ENCODE measurements at places on chromosomes 11 and 22.
A peak's percentile ranks its signal among the peaks of the same experiment; 100 is the strongest.

- no peak for DNase-seq
Observed at GRCh38 chr22:31944700-31945442, 536 bp downstream of the YWHAH start.

GRCh38 chr11:60862171-60862570, 5.2 kb upstream of the ZP1 start:
- DNase-seq, result no peak

DNA sequence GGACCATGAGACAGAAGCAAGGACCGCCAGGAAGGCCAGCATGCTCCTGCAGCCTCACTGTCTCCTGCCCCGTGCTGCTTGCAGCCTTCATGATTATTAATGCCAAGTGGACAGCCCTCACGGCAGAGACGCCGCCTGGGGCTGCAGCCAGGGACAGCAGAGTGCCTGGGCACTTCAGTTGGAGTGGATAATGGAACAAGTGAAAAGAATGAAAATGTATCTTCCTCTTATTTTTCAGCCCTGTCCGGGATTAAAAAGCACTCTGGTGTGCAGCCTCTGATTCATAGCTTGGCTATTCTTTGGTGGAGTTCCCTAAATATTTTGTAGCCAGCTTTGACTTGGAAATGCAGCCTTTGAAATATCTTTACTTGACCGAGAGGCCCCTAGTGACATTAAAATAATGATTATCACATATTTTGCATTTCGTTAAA, 1404.2 kb downstream of the BRD1 start:
- DNase-seq, result no peak

DNA sequence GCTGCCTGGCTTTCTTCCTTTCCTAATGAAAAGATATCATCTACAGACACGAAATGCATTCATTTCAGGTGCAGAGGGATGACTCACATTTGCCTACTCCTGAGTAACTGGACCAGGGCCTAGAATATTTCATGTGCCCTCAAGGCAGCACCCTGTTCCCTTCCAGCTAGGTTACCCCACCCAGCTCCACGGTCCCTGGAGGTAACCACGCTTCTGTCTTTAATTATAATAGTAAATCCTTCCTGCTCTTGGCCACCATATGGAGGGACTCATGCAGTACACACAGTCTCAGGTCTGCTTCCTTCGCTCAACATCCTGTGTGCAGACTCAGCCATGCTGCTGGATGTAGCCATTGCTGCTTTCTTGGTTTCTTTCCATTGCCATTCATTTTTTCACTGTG, 22.3 kb downstream of the DHCR7 start:
- DNase-seq, result no peak

- no peak for DNase-seq
Observed at GRCh38 chr11:107666911-107667613, 44.8 kb downstream of the SLN start.

GRCh38 chr11:16920559-16920958, 93.7 kb downstream of the PLEKHA7 start:
- DNase-seq, result no peak

GRCh38 chr11:65654375-65655349, 8.1 kb downstream of the RELA start:
- DNase-seq, result no peak

DNA sequence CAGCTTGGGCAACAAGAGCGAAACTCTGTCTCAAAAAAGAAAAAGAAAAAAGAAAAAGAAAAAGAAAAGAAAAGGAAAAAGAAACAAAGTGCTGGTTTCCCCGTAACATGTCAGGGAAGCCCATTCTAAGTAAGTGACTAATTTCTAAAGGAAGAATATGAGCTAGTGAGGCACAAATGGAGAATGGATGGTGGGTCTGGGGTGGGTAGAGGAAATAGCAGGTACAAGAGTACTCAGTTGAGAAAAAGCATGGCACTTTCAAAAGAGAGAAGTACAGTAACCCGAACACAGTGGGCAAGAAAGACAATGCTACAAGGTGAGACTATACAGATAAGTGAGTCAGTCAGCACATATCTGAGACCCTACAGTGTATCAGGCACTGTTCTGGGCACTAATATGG, 4.5 kb downstream of the MAJIN start:
- DNase-seq, result no peak

DNA sequence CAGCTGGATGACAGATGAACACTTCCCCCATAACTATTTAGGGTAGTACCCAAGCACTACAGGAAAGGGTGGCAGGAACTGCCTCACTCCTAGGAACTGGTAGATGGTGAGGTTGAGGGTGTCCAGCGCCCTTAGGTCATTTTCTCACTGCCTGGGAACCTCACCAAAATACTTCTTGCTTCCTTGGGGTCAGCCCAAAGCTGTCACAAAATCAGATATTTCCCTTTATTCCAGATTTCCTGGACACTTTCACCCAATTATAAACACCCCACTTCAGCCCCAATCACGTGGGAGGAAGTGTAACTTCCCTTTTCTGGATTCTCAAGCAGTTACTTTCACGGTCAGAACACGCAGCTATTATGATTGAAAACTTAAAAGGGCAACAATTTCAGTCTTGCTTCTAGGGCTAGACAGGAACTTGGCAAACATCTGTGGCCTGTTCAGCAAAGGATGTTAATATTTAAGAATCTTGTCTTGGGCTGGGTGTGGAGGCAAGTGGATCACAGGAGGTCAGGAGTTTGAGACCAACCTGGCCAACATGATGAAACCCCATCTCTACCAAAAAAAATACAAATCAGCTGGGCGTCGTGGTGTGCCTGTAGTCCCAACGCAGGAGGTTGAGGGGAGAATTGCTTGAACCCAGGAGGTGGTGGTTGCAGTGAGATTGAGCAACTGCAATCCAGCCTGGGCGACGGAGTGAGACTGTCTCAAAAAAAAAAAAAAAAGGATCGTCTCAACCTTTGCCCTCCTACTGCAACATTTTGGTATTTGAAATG, 4.0 kb downstream of the FTH1 start:
- no peak for DNase-seq

DNA sequence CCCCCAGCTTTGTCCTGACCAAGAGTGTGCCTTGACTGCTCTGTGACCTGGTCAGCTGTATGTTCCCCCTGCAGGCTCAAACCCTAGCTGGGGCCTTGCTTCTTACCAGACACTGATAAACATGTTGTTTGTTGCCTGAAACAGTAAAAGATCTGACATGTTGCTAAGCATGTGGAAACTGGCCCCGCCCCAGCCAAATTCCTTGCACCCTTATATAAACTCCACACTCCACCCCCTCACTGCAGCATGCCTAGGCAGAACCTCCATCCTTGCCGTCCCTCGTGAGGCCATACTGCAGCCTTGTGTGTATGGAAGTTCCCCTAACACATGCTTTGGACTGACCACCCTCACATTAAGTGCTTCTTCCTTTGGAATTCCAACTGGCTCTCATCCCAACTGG, 27.3 kb downstream of the LRRC74B start:
- DNase-seq, result no peak

GRCh38 chr11:68430801-68431200, 29.8 kb upstream of the PPP6R3 start:
- DNase-seq, result no peak

DNA sequence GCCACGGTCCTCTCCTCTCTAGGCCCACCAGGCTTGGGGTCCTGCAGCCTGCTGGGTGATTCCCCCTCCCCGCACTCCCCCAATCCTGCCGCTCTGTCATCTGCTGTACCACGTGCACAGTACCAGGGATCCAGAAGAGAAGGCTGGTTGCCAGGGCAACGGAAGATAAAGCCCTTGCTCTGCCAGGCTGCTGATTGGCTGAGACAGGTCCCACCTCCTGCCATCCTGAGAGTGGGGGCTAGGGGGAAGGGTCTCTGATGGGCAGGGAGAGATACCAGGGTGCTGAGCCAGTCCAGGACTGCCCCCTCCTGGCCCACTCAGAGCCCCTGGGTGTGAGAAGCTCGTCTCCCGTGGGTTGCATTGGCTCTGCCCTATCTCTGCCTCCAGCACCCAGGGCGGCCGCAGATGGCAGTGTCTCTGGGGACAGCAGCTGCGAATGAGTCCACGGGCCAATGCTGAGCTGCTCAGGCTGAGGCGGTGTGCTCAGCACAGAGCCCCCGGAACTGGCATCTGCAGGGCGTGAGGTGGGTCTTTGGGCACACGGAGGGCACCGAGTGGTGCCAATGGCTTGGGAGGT, at the start of gene SMIM45:
Gene SMIM45 (plus strand): TSS at position 253 of the 577 bp plus-strand sequence.
- no peak for DNase-seq

DNA sequence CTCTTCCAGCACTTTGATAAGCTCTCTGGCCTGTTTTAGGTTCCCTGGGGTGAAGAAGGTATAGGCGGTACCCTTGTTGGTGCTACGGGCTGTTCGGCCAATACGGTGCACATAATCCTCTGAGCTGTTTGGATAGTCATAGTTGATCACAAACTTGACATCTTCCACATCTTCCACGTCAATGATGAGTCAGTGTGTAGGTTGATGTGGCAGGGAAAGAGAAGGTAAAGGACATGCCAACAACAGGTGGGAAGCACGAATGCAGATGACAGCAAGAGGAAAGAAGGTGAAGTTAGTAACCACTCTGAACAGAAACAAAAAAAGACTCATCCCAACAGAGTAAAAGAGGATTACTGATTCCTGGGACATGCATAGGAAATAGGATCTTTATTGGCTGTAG, 18.2 kb downstream of the DDX17 start:
- no peak for DNase-seq

DNA sequence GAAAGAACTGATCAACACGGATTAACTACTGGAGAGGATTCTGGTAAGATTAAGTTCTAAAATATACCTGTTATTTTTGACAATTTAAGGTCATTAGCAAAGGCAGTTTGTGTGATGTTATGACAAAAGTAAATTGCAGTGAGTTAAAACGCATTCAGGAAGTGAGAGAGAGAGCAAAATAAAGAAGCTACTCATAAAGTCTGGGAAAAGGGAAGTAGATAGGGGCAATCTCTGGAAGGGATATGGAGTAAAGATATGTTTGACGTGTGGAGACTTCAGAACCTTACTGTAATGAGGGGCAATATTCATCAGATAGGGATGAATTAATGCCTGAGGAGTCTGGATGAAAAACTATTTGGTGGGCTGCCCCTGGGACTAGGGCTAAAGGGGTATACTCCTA, 16.8 kb downstream of the OR56B4 start:
- DNase-seq, result no peak

DNA sequence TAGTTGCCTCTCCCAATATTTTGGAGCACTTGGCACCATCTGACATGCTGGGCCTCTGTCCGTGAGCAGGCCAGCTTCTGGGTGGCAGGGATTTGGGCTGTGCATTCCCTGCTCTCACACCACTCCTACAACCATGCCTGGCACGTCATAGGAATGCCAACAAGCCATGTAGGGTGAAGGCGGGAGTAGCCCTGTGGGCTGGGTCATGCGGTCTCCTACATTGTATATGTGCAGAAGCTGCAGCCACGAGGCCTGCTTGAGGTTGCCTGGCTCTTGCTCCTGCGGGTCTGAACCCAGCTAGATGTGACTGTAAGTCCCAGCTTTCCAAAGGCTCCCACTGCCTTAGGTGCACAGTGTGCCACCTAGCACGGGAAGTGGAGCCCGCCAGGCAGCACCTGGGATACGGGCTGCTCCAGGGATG, 14.5 kb downstream of the MYEOV start:
- no peak for DNase-seq

DNA sequence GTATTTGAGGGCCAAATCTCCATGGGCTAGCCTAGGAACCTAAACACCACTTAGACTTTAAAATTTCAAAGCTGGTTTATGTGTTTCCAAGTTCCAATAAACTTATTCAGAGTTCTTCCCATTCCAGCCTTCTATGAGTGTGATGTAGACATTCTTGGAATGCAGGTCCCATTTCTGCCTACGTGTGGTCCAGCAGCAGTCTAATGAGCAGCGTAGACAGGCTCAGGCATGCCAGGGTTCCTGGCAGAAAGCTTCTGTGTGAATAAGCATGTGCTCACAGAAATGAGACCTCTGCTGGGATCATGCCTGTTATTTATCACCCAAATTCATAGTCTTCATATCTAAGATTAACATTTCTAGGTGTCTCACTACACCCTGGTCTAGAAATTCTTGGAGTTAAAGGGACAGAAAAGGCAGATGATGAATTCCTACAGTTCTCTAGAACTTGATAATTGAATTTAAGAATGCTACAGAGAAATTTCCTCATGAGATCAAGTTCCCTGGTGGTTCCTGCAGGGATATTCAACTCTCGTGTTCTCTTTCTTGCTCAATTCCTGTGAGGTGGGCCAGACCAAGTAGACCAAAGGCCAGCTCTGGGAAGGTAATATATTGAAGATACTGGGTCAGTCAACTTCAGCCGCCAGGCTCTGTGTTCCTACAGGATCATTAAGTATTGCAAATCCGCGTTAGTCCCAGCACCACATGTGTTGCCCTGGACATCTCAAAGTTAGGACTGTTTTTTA, 17.6 kb downstream of the RNF185 start:
- no peak for DNase-seq

DNA sequence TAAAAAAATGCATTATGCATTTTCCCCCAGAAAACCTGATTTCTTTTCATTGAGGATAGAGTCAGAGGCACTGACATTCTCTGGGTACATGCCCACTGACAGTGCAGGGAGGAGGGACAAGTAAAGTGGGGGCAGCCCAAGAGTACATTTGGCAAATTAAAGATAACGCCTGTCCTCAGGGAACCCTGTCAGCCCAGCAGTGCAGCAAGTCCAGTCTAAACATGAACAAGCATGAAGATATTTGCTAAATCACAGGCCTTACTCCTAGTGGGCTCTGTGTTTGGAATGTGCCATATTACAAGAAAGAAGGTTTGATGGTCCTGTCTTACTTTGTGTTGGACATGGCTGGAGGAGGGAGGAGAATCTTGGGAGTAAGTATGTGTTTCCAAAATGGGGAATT, 37.9 kb downstream of the AMOTL1 start:
- no peak for DNase-seq

GRCh38 chr11:86205421-86206336, 38.9 kb upstream of the EED start:
- no peak for DNase-seq

- DNase-seq, result no peak
Observed at GRCh38 chr11:77122576-77123212, 5.4 kb upstream of the MYO7A start.

- DNase-seq, result no peak
Observed at GRCh38 chr11:60900673-60901404, 5.5 kb downstream of the PRPF19 start.

GRCh38 chr11:124174001-124174583, 9.1 kb upstream of the OR10D3 start:
- peak; percentile 87 for DNase-seq

GRCh38 chr11:31799435-31800397, 11.4 kb downstream of the PAX6 start:
- no peak for DNase-seq

- DNase-seq, result no peak
Observed at GRCh38 chr11:2097356-2097997, 41.7 kb downstream of the IGF2 start.

DNA sequence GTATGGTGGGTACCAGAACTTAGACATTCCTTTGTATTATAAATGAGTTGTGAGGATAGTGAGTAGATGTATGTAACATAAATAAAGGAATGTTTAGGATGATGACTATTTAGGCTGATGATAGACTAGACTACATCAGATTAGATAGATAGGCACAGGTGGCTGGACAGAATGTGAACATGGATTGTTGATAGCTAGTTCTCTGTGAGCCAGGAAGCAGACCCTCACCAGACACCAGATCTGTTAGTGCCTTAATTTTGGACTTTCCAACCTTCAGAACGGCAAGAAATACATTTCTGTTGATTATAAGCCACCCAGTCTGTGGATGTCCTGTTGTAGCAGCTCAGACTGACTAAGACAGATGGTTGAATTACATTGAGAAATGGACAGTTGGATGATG, 99.4 kb downstream of the SWAP70 start:
- DNase-seq, result no peak

Measured in NCI-H748 treated with DMSO at 0.1 percent for 48 hours (cell line).